ENCODE measurements at places on chromosomes 12 and 14.

GRCh38 chr14:22846811-22847307 is 10.5 kb downstream of the MMP14 start:
- no peak for DNase-seq

- no peak for DNase-seq
Observed at GRCh38 chr14:77892381-77892871, 92.5 kb downstream of the ADCK1 start.

DNA sequence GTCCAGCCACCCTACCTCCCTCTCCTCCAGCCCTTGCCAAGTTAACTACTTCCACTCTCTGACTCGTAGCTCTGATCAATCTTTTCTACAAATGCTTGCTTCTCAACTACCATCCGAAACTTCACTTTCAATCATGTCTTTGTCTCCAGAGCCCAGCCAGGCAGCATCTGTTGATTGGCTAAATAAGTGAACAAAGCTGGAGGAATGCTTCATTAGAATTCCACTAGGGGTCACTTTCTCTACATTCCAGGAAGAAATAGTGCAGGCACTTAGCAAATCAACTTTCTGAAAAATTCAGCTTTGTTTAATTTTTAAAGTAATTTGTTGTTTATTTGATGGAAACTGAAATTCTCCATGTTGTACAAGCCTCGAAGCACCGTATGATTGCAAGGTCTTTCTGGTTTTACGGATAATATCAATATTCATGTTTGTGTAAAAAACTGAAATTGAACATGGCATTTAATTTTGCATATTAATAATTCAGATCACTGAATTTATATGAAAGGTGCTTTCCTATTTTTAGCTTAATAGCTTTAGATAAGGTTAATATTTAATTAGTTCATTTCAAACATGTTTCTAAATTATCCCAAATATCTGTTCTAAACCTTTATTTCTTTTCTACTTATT is 32.4 kb upstream of the HELB start:
- DNase-seq = no peak

DNA sequence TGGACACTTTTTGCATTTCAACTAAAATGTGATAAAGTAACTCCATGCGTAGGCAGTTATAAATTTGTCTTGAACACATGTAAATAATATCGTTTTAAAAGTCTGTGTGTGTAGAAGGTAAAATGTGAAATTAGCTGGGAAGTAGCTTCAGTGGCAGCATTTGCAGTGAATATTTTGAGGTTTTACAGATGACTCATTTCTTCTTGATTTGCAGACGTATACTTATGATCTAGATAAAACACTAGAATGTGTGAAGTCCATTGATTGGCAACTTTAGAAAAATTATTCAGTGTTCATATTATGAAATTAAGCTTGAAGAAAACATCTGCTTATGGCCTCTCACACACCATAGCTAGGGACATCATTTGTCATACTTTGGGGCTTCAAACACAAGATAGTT is 788.6 kb upstream of the NOVA1 start:
- no peak for DNase-seq

GRCh38 chr12:54452628-54453027 is 20.8 kb downstream of the GTSF1 start:
- DNase-seq = no peak

DNA sequence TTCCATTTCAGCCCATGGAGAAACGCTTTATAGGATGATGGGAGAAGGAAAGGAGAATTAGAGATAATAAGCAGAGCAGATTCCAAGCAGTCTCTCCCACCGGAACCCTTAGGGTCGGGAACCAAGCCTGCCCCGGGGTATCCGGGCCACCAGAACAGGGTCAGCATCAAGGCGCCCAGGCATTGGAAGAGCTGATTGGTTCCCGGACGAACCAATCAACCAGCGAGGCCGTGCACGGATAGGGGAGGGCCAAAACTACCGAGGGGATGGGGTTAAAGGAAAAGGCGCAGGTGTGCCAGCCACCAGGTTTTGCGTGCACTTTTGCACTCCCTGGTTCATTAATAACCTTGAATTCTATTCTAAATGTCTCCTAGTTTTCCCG is 1.7 kb downstream of the PPM1H start:
- peak; percentile 98 for DNase-seq

GRCh38 chr14:54669721-54670561 is 103.0 kb downstream of the SAMD4A start:
- no peak for DNase-seq

DNA sequence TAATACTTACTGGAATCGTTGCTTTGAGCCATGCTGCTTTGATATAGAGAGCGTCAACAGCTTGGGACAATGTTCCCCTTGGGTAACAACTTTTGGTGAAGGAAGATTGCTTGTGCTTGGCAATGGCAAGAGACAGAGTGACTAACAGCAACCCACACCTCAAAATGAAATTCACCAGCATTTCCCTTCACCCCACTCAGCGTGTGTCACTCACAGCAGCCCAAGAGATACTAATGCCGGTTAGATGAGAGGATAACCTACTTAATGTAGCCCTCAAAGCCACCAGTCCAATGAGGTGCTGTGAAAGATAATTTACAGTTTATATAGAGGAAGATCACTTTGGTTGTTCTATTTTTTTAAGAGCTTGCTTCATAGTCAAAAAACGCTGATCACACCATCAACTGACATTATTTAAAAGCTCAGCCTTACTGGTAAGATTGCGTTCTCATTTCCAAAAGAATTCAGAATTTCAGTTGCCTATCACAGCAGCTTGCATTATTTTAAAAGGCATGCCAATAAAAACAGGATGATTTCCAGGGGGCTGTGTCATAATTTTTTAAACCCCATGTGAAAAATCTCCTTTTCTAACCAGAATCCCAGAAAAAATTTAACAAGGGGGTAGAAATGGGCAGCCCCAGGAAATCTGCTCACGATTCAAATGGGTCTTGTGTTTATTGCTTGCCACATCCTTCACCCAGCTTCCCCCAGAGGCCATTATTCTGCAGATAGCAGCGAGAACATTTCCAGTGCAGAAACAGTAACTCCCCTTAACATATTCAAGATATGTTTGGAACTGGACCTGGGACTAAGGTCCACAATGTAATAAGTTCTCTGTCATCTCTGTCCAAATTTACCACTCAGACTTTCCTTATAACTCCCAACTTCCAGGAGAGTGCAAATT is at the start of gene IL26:
TSS of gene IL26 (minus strand) at position 235 of the 901 bp plus-strand sequence. CDS start at position 181, 54 bp downstream.
- DNase-seq = no peak

Measured in posterior cingulate gyrus (tissue), 11 donors.